Bronchus fibroblast of lung (primary cell): ENCODE measurements at places on chromosomes 3 and 15. TPM values are rescaled to one million over a fixed set of nuclear protein-coding genes. Genes with fewer than 3 reads are reported as not detected.

Gene IGF2BP2
- 67.6 and 67.9 TPM in 2 replicates for total RNA-seq

Gene SCAANT1
- not detected in 2 replicates for total RNA-seq

Gene SNAPC5
- total RNA-seq: 29.3 and 37.0 TPM in 2 replicates

Gene C3orf22
- not detected in 2 replicates for total RNA-seq
